ENCODE measurements at places on chromosomes 12 and 14.

DNA sequence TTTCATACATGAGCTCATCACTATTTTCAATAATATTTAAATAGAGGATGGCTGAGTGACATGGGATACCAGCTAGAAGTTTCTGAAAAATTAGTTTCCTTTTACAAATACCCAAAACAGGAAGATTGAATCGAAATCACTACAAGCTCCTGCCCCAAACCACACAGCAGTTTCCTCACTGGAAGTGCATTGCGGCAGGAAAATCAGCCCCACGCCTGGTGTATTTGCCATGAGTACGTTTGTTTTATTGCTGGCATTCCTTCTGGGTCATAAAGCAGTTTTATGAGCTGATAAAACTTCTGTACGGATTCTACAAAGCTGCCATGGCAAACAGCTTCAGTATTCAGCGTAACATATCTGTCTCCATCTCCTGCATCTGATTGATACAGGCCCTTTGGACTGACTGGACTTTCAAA lies 23.7 kb downstream of the CDC42BPB start:
- DNase-seq: no peak

- no peak for DNase-seq
Measured at GRCh38 chr12:80756875-80757274, 40.2 kb downstream of the MYF5 start.

DNA sequence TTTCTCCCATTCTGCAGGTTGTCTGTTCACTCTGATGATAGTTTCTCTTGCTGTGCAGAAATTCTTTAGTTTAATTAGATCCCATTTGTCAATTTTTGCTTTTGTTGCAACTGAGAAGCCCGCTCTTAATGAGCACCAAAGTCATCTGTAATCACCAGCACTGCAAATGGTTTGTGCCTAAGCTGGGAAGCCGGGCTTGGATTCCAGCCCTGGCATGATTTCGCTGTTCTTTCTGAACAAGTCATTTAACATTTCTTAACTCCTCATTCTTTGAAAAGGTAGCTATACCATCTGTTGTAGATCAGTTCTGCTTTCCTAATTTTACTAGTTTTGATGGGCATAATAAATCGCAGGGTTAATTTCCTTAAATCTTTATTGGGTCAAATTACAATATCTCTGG lies 32.1 kb downstream of the PIWIL1 start:
- DNase-seq: no peak

- no peak for DNase-seq
Measured at GRCh38 chr12:90262251-90262650, 553.6 kb upstream of the ATP2B1 start.

All from WTC11 (cell line).